ENCODE measurements at places on chromosomes 7 and 10. TPM values are rescaled to one million over a fixed set of nuclear protein-coding genes. Genes with fewer than 3 reads are reported as not detected.

GRCh38 chr10:62038609-62039190 is 137.2 kb downstream of the ARID5B start:
- DNase-seq = peak; percentile 65

DNA sequence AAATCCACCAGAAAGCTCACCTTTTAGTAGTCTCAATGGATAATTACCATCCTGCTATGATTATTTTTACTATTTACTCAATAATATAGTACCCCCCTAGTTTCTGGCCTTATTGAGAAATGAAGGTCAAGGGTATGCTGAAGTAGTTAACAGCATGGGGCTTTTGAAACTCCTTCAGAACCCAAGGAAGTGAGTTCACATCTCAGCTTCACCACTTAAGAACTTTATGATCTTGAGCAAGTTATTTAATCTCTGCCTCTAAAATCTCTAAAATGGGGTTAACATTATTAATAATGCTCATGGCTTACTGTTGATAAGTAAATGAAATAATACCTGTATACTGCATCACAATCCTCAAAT is 5.8 kb downstream of the MTPN start:
- no peak for DNase-seq

CCDC146 gene
- 3.7 TPM for total RNA-seq

DNA sequence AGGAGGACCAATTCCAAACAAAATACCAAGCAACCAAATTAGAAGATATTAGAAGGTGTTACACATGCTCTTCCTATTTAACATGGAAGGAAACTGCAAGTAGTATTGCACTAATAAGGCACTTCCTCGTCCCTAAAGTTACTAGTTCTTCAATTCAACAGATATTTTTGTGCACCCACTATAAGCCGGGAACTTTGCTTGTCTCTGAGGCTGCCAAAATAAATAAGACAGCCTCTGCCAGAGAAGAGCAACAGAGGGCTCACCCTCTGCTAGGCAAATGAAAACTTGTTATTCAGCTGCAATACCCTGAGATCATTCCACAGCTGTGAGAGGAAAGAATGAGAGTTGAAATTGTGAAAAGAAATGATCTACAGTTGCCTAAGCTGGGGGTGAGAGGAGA is 37.4 kb upstream of the GSAP start:
- DNase-seq = no peak

- no peak for DNase-seq
Observed at GRCh38 chr10:43862756-43863155, 214.1 kb upstream of the ZNF32 start.

Data from glutamatergic neuron (in vitro differentiated cells).